ENCODE measurements at places on chromosomes 5 and 9.
A peak's percentile ranks its signal among the peaks of the same experiment; 100 is the strongest.

GRCh38 chr9:32627394-32627954 is 8.0 kb downstream of the TAF1L start:
- DNase-seq: no peak

DNA sequence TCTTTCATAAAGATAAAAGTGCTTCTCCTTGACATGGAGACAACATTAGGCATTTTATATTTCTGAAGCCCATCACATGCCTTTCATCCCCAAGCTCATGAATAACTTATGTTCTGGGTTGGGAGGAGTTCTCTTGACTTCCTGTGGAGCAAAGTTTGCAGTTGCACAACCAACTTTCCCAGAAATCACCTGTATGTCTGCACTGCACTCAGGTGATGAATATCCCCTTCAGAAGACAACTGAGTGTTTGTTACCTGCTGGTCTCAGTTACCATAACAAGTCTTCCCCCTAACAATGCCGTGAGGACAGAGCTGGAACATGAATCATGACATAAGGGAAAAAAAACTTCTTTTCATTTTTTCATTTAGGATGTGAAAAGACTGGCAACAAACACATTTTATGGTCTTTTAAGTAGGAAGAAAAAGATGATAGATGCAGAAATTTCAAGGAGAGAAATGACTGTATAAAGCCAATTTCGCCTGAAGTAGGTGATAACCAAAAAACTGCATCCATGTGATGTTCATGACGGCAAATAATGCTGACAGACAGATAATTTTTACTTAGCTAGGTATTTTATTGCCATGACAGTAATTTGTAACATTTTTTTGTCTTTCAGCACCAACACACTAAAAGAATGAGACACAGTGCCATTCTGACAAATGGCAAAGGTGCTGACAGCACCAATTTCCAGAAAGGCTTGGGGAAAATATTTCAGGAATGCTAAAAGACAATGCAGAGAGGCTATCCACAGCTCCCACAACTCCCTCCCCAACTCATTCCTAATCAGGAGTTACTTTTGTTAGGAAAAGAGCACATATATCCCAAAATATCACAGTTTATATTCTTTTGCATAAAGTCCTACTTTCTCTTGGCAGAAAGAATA is 656.3 kb downstream of the PRELID2 start:
- no peak for DNase-seq

GRCh38 chr9:81549500-81550206 is 139.7 kb downstream of the TLE1 start:
- DNase-seq: no peak

DNA sequence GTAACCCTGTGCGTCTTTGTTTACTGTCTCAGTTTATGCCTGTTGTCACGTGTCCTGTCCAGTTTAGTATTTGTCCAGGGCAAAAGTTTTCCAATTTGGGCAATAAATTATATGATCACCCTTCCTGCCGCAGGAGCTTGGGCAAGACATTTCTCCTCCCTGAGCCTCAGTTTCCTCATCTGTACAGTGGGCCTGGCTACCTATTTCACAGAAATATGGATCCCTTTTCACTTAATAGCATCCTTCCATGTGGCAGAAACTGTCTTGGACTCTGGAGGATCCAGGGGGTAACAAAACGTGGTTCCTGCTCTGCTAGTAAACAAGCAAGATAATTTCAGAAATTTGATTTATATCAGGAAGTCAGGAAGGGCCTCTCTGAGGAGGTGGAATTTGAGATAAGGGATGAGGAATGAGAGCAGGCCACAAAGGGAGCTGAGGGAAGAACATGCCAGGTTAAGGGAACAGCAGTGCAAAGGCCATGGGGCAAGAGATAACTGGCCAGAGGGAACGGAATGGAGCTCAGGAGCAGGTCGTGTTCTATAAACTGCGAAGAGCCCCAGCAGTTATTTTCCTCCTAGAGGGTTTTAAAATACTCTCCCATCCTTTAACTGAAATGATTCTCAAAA is 15.1 kb upstream of the PPARGC1B start:
- DNase-seq: no peak

DNA sequence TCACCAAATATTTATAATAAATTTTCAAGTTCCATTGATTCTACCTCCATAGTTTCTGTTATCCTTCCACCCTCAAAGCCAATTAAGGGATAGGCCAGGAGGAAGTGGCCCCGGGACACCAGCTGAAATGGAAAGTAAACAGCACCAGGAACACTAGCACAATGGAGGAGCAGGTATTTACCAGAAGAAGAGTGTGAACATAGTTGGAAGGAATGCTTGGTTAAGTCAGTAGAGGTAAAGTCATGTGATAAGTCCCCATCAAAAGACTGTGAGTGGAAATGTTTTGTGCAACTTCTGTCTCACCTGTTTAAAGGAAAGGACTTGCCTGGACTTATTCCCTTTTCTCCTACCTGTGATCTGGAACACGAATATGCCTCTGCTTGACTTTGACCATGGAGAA is 146.7 kb upstream of the RAI14 start:
- DNase-seq: no peak

GRCh38 chr9:112867275-112867991 is 23.2 kb downstream of the SLC46A2 start:
- peak; percentile 45 for DNase-seq

- DNase-seq: no peak
Observed at GRCh38 chr9:32886021-32886420, 102.7 kb downstream of the TMEM215 start.

GRCh38 chr5:51859624-51860023 is 476.4 kb downstream of the ISL1 start:
- DNase-seq: no peak

DNA sequence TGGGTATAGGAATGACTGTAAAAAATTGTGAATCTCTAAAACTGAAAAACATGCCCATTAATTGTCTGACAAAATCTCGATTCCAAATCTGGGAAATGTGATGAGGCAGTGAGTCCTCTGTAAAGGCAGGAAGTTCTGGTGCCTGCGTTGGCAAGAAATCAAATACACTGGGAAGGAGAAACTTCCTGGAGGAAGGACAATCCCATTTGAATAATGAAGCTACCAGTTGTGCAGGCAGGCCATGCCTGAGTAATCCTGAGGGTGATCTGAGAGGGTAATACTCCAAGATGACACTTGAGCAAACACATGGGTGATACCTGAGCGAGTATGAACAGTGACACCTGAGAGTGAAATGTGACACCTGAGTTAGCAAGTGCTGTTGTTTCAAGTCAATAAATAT is 49.7 kb downstream of the KIF24 start:
- no peak for DNase-seq
